ENCODE measurements at places on chromosomes 3 and 15.

DNA sequence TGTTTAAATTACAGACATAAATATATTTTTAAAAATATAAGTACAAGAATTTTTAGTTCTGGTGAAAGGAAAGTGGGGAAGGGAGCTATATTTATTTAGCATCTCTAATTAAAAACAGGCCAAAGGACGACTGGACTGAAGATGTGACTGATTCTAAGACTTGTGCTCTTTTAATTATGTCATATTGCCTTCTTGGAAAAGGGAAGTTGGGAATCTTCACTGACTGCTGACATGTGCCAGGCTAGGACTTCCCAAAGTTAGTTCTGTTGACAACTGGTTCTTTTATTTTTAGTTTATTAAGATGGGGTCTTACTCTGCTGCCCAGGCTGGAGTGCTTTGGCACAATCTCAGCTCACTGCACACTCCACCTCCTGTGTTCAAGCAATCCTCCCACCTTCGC is 13.5 kb downstream of the CNOT10 start:
- no peak for DNase-seq

DNA sequence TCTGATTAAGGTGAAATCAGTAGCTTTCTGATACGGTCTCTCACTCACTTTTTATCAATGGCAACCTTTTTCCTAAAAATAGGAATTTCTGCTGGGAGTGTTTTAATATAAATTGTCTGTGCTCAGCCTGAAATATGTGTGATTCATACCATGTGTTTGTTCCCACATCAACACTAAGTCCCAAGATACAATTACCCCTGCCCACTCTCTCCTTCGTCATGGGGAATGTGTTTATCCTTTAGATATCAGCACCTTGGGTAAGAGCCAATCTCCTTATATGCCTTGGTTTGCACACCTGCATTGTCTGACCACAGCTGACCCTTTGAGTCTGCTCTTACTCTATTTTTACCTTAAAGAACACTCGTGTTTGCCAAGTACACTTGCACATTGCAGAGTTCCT is 356.4 kb downstream of the LPP start:
- no peak for DNase-seq

DNA sequence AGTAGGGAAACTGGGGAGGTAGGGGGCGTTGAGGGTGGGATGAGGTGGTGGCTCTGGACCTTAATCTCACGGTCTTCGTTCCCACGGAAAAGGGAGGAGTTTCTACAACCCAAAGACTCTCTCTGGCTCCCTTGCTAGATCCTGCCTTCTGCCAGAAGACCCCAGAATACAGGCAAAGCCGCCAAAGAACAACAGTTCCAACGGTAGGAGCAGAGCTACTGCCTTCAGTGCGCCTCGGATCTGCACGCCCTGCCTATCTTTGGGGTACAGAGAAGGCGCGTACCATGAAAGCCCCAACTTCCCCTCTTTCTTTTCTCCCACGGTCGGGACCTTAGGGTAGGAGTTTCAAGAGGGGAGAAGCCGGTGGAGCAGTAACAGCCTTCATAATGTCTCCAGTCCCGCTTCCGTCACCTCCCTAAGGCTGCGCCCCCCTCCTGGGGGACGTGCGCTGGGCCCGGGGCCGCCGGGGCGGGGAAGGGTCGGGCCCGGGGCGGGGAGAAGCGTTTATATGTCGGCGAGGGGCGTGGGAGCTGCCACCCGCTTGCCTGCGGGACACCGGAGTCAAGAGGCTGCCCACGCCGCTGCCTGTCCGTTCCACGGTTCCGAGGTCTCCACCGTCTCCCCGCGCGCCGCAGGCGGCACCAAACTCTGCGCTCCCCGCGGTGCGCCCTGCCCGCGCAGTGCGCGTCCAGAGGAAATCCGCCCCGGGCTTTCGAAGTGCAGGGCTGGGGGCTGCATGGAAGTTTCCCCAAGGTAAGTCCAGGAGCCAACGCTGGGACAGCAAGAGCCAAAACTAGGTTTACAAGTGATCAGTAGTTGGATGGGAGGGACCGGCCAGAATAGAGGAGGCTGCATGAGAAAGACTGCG is at the start of gene COL6A6:
COL6A6 (plus strand) TSS at position 533 of the 868 bp plus-strand sequence. CDS start 43,188 bp downstream, outside the sequence.
- no peak for DNase-seq

DNA sequence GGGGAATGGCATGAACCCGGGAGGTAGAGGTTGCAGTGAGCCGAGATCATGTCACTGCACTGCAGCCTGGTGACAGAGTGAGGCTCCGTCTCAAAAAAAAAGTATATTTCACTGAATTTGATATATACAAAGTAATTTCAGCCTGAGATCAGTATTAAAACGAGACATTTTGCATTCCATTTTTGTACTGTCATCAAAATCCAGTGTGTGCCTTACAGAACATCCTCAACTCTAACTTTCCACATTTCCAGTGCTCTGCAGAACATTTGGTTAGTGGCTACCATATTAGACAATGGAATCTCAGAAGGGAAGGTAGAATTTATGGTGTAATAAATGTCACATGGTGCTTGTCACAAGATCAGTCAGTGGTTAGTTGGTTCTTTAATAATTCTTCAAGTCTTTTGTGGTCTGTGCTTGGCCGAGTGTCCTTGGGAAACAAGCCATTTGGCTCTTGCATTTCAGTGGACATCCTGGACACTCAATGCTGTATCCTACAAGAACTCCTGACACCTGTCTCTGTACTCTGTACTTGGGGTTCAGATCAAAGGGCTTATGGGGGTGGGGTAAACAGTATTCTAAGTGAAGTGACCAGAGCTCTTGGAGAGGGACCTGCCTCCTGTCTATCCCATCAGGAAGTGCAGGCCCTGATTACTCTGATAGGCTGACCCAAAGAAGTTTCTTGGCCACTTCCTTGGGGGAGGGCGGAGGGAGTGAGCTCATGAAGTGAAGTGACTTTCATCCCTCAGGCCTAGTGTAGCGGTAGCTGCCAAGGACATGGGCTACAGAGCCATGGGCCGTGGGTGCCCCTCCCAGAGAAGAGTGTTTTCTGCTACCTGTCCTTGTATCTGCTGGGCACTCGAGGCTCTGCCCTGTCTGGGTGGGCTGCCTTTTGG is 3.7 kb downstream of the ACVR2B start:
- no peak for DNase-seq

DNA sequence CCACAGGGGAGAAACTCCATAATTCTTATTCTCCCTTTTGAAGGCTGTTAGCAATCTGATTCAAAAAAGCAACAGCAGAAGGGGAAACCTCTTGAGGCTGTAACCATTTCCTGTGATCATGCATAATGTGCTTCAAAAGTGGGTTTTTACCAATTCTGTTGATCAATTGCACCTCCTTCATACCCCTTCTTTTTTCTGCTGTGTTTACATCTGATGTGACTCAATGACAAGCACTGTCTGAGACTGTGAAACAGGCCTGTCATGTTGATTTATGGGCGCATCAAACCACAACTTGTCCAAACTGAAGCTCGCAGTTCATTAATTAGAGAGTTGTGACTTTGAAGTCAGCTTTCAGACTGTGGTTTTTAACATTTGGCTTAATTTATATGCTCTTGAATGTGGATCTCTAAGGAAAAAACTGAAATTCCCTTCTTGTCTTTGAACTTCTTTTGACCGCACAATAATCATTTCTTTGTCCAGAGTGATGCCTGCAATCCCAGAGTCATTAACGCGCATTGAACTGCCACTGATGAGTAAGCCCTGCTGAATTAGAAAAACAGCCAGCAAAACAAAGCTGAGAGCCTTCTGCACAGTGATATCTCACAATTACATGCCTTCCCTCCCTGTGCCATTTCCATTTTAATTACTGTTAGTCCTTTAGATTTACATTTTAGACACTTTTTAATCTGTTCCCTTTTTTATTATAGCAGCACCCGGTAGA is 532.8 kb downstream of the FOXP1 start:
- peak; percentile 54 for DNase-seq

DNA sequence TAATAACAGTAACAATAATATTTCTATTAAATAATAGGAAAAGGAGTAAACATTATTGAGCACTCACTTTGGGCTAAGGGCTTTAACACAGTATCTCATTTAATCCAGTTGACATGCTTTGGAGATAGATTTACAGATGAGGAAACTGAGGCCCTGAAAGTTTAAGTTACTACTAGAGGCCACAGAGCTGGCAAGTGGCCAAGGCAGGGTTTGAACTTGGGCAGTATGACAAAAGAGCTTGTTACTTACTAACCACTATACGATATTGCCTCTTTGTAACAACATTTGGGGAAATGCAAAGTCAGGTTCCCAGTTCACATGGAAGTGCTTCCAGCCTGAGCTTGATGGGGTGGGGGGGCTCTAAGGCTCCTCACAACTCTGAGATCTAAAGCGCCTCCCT is 149.1 kb upstream of the LMCD1 start:
- no peak for DNase-seq

DNA sequence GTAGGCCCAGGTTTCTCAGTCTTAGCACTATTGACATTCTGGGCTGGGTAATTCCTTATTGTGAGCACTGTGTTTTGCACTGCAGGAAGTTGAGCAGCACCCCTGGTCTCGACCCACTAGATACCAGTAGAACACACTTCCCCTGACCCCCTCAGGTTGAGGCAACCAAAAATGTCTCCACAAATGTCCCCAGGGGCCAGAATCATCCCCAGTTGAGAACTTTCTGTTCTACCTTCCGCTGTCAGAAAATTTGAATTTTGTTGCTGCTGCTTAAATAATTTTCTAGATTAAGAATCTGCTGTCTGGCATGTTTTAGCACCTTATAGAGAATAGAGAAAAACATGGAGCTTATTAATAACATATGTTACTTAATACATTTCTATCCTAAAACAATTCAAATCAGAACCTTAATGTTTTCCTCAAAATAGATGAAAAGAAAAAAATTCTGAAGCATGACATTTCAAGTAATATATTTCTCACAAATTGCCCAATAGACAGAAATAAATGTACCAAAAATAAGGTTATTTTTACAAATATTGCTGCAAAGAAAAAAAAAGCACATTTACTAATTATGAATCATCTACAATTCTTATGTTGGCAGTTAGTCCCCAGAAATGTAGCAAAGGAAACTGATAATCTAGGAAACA is 13.2 kb upstream of the THRB start:
- no peak for DNase-seq

GRCh38 chr3:125310623-125311081 is 64.5 kb downstream of the ZNF148 start:
- DNase-seq = peak; percentile 32

- no peak for DNase-seq
Measured at GRCh38 chr15:89836267-89837133, 21.8 kb upstream of the ANPEP start.

GRCh38 chr3:128383316-128384235 is 83.1 kb downstream of the DNAJB8 start:
- DNase-seq = peak; percentile 35

GRCh38 chr15:67066959-67067853 is 1.8 kb downstream of the SMAD3 start:
- no peak for DNase-seq

DNA sequence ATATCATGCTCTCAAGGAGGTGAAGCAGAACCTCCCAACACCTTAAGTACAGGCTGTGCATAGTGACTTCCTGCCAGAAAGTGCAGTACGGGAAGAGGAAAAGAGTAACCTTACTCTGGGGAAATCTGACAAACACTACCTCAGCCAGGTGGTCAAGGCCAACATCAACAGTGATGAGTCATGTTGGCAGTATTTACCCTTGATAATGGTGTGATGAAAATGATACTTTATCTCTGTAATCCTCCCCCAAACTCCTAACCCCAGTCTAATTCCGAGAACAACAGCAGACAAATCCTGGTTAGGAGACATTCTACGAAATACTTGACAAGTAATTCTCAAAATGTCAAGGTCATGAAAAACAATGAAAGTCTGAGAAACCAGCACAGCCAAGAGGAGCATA is 26.5 kb downstream of the ANKDD1A start:
- DNase-seq = no peak

DNA sequence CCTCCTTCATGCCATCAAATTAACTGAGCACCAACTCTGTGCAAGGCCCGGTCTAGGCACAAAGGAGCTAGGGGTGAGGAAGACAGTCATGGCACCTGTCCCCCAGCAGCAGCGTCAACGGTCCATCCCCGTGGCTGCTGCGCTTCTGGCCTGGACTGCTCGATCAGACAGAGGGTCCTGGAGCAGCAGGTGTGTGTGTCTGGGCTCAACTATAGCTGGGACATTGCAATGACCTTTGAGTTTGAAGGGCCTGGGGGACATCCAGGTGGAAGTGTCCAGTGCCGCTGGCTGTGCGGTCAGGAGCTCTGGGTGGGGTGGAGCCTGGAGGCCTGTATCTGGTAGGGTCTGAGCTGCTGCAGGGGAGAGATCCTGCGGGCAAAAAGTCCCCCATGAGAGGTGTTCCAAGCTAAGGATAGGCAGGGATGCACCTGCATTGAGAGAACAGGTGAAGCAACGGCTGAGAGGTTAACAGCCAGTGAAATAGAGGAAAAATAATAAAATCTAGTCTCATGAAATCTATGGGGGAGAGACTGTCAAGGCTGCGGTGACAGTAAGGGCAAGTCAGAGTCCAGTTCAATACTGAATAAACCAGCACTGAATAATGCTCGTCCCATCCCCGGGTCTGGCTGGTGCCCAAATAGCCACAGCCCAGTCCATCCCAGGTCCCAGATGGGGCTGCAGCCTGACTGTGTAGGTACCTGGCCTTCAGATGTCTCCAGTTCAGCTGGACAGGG is 25.4 kb upstream of the SLC41A3 start:
- DNase-seq = no peak

GRCh38 chr3:99365396-99365795 is 273.0 kb upstream of the COL8A1 start:
- DNase-seq = no peak

DNA sequence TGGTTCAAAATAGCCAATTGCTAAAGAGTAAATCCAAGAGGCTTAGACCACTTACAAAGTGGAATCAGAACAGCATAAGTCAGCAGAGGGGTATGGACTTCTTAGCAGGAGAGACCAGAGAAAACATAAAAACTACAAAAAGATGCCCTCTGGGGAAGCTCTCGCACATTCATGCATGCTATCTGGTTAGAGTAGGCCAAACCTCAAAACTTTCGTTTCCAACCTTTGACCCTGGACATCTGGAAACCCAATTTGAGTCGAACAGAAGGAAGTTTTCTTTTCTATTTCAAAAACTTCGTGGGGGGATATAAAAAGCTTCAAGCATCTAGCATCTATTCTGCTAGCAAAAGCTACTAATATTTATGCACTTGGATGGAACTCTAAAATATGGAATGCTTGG is 523.9 kb upstream of the AGTR1 start:
- DNase-seq = no peak

GRCh38 chr3:102736975-102737304 is 302.1 kb downstream of the ZPLD1 start:
- DNase-seq = no peak

GRCh38 chr15:57994221-57995049 is 71.1 kb downstream of the ALDH1A2 start:
- DNase-seq = no peak
